ENCODE measurements at places on chromosomes 2 and 18.

- no peak for DNase-seq
Observed at GRCh38 chr2:105641389-105641811, 103.3 kb upstream of the NCK2 start.

DNA sequence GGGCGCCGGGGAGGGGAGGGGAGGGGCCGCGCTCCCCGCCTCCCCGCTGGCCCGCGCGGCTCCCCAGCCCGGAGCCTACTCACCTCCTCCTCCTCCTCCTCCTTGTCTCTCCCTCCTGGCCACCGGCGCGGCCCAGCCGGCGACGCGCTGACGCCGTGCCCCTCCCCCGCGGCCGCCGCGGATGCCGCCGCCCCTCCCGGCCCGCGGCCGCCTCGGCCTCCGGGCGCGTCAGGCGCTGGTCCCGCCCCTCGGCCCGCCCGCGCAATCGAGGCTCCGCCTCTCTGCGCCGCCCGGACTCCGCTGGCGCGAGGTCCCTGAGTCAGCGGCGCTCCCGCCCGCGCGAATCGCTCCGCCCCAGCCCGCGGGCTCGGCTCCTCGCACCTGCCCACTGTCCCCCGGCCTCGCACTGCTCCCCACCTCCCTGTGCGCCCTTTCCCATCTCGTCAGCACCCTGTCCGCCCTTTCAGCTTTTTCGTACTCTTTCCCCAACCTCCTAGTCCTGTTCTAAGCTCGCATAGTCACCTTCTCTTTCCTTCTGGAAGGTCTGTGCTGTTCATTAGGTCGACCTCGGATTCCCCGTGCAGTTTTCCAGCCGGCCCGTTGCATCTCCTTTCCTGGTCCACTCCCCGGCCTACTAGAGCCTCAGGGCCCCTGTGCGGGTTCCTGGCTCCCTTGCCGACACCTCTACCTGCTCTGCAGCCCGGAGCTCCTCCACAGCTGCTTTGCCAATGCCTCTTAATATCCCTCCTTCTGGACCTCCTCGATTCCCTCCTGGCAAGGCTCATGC is 187.4 kb downstream of the ZEB2 start:
- peak; percentile 89 for DNase-seq

GRCh38 chr18:75285876-75286275 is 75.3 kb downstream of the TSHZ1 start:
- no peak for DNase-seq

DNA sequence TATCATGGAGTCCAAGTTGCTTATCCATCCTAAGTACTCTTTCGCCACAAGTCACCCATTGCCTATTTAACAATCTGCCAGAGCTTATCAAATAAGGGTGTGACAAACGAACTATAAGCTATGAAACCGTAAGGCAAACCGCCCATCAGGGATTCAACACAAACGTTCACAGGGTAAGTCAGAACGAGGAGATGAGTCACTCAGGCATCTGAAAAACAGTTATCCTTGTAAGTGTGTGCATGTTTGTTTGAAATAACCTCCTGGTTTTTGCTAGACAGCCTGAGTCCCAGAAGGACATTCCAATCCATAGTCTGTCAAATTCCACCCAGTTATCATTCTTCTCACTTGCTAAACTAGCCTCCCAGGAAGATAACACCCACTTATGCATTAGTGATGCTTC is 299.1 kb downstream of the PAX3 start:
- DNase-seq, result no peak

DNA sequence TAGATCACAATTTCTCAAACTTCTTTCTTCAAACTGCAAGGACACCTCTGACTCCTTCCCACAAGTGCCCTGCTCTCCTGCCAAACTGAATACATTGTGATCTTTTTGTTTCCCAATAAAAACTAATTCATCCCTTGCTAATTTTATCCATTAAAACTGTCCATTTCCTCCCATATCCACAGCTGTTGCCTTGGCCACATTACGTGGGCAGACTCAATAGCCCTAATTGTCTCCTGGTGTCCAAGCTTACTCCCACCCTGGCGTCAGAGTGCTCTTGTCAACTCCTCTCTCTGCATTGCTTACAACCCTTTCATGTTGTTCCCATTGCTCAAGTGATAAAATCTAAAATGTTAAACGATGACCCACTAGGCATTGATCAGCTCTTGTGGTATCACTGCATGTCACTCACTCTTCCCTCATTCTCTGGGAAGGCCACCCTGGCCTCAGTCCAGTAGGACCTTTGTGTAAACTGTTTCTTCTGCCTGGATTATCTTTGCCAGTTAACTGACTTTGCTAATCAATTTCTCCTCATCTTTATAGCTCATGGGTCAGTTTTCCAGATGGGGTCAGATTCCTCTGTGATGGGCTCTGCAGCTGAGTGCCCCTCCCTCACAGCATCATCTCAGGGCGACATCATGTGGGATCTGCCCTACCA is 525.0 kb downstream of the SLC4A3 start:
- no peak for DNase-seq

DNA sequence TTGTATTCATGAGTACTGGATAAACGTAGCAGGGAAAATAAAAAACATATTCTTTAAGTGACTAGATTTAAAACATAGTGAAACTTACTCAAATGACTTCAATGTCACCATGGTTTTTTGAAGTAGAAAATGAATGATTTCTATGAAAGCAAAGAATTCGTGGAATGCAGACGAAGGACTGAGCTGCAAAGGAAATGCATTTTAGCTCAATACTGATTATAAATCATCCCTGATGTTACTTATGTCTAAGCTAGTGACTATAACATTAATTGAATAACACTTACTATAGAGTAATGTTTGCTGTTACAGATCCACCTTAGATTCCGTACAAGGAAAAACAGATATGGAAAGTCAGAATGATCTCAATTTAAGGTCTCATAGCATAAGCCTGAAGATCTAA is 1257.7 kb upstream of the CDH2 start:
- DNase-seq, result no peak

- DNase-seq, result no peak
Observed at GRCh38 chr2:99868260-99868659, 274.1 kb downstream of the AFF3 start.

DNA sequence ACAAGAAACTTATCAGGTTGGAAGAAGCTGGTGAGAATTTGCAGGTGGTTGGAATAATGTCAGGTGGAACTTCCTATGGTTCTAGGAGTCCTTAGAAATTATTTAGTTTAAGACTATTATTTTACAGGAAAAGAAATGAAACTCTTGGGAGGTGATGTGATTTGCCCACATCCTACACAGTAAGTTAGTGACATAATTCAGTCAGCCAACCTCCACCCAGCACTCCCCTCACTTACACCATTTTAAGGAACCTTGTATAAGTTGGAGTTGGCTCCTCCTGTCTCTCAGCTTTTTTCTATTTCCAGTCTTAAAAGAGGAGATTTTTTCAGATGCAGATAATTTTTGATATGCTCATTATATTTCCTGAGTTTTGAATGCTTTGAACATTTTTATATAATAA is 86.4 kb downstream of the SKA1 start:
- DNase-seq, result no peak

DNA sequence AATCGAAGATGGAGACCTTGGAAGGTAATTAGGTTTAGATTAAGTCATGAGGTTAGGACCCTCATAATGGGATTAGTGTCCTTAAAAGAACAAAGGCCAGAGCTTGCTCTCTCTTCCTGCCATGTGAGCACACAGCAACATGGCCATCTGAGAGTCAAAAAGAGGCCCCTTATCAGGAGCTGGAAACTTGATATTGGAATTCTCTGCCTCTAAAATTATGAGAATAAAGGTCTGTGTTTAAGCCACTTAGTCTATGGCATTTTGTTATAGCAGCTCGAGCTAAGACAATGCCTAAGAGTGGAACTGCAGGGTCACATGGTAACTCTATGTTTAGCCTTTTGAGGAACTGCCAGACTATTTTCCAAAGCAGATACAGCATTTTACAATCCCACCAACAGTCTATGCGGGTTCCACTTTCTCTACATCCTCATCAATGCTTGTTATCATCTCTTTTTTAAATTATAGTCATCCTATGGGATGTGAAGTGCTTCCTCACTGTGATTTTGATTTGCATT is 42.4 kb downstream of the THADA start:
- DNase-seq, result no peak

GRCh38 chr18:67621049-67621713 is 104.7 kb upstream of the DSEL start:
- no peak for DNase-seq

DNA sequence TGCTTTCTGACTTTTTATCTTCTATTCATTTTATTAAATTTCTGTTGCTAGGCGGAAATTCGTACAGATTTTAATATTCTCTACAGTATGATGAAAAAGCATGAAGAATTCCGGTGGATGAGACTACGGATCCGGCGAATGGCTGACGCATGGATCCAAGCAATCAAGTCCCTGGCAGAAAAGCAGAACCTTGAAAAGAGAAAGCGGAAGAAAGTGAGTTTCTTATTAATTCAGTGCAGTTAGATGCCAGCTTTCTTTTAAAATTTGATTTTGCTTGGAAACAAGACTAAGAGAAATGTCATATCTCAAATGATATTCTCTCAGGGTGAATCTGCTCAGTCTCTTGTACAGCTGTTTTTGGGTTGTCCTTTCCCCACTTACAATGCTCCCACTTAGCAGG is 84.3 kb downstream of the MGAT5 start:
- DNase-seq, result no peak

GRCh38 chr2:167607211-167607610 is 640.2 kb downstream of the STK39 start:
- DNase-seq, result no peak

- no peak for DNase-seq
Observed at GRCh38 chr2:148110184-148110583, 89.3 kb downstream of the MBD5 start.

DNA sequence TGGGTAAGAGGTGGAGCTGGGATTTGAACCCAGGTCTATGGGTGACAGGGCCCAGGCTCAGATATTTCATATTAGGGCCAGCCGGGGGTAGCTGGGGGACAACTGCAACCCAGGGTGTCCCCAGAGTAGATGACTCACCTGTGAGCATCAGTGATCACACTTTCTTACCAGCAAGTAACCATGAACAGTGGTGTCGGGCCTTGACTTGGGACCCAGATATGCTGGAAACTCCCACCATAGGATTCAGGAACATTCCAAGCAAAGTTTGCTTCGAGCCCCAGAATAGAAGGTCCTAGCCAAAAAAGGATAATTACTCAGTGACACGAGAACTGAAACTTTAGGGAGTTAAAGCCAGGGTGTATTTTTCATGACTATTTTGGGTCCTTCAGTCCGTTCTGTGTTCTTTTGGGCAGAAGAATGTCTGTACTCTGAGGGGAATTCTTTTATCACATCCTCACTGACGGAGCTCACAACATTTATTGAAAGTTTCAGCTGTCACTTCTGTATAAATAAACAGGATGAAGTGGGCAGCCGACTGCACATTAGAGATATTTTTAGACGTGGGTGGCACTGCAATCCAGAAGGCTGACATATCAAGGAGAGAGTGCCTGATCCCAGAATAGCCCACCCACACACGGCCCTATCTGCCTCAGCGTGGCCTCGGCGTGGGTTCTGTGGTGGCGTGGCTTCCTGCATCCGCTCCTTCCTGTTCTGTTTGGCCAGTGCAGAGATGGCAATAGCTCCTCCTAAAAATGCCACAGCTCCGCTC is 45.6 kb downstream of the RAMP1 start:
- no peak for DNase-seq

DNA sequence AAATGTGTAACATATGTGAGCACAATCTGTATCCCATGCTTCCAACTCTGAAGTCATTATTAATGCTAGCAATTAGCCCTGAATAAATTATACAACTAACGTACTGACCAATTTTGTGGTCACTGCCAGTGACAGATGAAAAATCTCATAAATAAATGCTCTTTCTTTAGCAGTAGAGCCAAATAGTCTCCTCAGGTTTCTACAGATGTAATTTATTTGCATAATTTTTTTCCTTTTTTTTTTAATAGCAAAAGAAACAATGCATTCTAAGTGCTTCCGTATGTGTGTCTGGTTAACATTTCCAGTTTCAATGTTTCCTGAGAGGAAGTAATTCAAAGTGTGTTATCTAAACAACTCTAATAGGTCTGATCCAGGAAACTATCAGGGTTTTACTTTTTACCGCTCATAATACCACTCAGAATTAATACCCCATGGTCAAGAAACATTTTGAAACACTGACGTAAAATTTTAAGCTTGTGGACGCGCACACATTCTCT is 108.4 kb downstream of the MEP1B start:
- DNase-seq, result no peak

DNA sequence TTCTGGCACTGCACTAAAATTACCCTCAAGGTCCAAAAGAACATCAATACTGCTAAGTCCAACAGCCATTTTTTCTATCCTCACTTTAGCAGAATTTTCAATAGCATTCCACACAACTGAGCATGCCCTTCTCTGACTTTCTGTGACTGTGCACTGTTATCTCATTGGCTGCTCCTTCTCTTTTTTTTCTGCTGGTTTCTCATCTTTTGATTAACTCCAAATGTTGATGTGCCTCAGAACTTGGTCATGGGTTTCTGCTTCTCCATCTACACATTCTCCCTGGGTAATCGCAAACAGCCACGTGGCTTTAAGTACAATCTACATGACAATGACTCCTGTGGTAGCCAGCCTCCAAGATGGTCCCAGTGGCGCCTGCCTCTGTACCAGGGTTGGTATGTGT is 75.0 kb upstream of the CD226 start:
- no peak for DNase-seq

- DNase-seq, result no peak
Observed at GRCh38 chr2:30296496-30296895, 65.2 kb downstream of the LBH start.

DNA sequence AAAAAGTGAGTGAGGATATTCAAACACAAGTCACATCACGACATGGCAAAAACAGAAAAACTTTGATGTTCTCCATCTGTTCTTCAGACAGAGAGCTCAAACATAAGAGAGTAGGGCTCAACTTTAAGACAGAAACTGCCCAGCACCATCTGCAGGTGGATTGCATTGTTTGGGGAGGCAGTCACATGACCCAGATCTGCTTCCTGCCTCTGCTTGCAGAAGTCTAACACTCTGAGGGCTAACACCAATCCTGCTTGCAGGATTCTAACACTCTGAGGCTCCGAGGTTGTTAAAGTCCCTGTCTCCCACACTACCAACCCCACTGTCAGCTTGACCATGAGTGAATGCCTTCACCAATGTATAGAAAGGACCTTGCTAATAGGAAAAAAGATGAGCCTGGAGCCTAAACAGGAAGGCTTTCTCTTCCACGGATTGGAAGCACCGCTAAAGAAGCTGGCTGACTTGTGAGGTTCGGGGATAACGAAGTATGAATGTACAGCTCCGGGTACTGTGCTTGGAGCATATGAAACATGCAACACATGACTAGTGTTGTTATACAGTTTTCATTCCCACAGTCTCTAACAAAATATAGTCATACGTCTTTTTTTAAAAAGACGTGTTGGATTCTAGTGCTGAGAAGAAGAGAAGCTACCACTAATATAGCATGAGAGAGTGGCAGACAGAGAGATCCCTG is 176.6 kb upstream of the CREB1 start:
- DNase-seq, result no peak

GRCh38 chr2:149087751-149088150 is 49.3 kb downstream of the LYPD6B start:
- DNase-seq, result no peak

All from H9 (cell line).